ENCODE measurements at places on chromosomes 1 and 21.
A peak's percentile ranks its signal among the peaks of the same experiment; 100 is the strongest.

- DNase-seq: peak; percentile 67
Measured at GRCh38 chr1:20402585-20403422, 83.2 kb downstream of the CAMK2N1 start.

DNA sequence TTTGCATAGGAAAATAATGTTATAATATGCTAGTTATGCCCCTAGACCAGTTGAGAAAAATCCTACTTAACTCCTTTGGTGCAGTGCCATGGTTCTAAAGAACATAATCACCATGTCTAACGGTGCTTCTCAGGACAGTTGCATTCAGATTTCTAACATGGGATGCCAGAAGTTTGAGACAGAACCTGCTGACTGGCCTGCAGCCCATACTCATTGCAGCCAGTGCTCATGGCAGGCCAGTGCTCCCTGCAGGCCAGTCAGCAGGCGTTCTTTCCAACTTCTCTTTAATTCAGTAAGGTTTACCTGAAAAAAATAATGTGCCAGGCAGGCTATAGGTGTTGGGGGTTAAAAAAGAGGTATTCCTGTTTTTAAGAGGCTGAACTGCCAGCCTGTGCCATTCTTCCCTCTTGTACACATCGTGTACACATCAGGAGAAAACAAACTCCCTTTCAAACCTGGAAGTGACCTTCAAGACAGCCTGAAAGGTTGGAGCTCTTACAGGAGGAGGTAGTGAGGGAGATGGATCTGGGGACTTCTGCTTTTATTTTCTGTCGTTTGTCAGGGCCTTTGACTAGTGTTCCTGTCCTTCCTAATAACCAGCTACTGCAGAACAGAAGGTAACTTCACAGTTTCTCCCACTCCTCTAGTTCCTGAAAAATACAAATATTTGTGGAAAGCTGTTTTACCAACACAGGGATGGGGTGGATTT is 146.0 kb upstream of the MAGI3 start:
- DNase-seq: no peak

- DNase-seq: no peak
Measured at GRCh38 chr1:28855046-28855445, 43.1 kb downstream of the OPRD1 start.

DNA sequence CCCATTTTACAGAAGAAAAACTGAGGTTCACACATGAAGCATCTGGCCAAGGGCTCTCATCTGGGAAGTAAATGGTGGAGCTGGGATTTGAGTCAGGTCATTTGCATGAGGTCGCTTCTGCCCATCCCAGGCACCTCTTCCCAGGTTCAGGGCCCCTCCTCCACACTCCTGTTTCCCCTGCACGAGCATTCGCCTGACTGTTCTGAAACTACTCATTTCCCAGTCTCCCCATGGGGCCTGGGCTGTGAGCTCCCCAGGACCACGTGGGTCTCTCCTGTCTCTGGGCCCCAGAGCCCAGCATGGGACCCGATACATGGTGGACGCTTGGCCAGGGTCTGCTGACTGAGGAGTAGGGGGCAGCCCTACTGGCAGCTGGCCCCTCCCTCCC is 360.8 kb downstream of the MATN1 start:
- DNase-seq: no peak

- DNase-seq: no peak
Measured at GRCh38 chr1:167434306-167434705, 84.0 kb downstream of the CD247 start.

DNA sequence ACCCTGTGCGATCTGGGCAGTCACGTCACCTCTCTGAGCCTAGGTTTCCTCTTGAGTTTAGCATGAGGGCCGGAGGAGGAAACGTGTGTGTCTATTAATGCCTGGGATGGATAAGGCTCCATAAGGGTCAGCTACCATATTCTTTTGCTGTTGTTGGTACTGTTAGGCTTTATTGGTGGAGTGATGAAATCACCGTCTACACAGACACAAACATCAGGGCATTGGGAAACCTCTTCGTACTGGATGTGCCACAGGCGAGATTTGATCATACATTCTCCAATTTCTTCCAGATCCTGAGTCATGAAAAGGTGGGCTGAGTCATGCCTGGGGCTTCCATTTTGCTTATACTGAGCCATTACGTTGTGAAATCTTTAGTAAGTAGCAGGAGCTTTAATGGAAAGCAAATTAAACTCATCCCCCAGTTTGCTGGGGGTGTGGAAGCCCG is 24.9 kb upstream of the GRHL3 start:
- DNase-seq: no peak

DNA sequence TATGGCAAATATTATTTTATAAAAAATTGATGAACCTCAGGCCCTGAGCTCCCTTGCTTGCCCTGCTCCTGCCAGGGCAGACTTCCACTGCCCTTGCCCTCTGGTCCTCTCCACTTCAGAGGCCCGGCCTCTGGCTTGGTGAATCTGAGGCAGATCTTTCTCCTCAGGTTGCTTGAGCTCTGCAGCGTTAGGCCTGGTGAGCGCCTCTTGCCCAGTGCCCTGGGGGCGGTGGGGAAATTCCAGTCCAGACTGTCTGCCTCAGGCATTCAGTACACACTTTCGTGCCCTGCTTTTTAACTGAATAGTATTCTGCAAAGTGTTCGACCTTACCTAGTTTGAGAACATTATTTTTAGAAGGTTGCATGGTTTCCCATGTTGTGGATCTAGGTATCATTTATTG is 98.2 kb downstream of the PCBP3 start:
- no peak for DNase-seq

DNA sequence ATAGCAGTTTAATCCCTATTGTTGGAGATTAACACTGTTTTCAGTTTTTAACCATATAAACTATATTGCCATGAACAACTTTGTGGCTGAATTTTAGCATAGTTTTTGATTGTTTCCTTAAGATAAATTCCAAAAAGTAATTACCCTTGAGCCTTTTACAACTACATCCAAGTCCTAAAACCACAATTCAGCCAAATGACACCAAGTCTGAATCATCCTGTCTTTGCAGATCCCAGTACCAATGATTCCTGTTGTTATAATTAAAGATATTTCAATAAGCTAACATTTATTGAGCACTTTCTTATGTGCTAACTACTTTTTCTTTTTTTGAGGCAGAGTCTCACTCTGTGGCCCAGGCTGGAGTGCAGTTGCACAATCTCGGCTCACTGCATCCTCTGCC is 35.6 kb downstream of the IL23R start:
- DNase-seq: no peak

GRCh38 chr1:167878372-167879160 is 35.4 kb downstream of the ADCY10 start:
- DNase-seq: no peak

DNA sequence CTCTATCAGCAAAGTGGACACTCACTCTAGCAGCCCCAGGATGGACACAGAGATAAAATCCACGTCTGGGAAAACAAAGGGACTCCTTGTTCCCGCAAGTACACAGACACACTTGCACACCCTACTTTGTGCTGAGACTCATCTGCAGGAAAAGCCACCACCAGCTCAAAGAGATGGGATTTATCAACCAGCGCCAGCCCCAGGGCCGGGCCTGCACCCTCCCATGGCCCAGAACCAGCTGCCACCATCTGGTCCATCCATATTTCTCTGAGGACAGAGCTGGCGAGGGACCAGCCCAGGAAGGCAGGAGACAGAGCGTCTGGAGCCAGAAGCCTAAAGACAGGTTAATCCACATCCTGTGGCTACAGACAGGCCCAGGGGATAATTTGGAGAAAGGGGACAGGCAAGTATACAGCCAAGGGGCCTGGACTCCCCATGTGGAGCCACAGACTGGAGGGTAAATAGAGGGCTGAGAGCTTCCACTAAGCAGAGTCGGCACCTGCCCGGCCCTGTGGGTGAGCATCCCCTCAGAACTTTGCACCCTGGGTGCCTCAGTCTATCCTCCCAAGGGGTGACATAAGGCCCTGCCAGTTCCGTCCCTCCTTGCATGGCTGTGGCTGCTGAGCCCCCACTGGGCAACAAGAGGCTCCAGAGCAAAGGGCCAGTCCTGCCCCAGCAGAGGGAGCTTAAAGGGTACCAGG is 233.9 kb downstream of the PTPRU start:
- DNase-seq: no peak

GRCh38 chr1:51927029-51927428 is 48.5 kb upstream of the NRDC start:
- no peak for DNase-seq

- no peak for DNase-seq
Measured at GRCh38 chr21:31555741-31556191, 103.7 kb upstream of the SOD1 start.

- DNase-seq: peak; percentile 60
Measured at GRCh38 chr21:45034556-45035476, 39.6 kb upstream of the ADARB1 start.

DNA sequence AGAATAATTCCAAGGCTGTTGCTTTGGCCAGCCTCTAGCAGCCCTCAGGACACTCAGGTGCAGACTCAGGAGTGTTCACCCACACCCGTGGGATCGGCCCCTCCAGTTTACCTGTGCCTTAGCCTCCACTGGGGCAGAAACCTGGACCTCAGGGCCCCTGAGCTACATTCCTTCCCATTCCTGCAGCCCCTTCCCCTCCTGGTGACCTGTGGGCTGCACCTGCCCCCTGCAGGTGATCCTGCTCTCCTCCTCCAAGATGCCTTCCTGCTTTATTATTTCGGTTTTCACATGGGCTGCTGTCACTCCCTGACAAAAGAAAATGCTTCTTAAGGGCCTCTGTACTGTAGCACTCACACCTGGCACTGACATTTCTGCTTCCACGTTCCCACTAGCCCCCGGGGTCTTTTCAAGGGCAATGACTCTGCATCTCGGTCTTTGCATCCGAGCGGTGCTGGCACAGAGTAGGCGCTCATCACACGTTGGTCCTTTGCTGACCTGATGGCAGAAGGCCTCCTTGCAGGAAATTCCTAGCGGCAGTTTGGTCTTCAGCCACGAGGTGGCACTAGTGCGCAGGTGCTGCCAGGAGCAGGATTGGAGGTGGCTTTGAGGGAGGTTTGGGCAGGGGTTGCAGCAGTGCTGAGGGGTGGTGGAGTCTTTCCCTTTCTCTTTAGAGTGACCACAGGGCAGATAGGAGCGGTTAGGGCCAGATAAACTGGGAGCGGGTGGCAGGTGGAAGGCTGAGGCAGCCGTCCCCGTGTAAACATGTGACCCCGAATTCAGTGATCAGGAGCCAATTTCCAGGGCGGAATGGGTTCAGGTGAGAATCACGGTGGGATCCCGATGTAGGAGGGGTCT is 25.3 kb upstream of the ETV3 start:
- DNase-seq: no peak

GRCh38 chr1:145918144-145918991 is at the start of gene PEX11B:
Gene PEX11B (minus strand): TSS chr1:145918717. CDS start chr1:145918688, 29 bp downstream.
- no peak for DNase-seq

DNA sequence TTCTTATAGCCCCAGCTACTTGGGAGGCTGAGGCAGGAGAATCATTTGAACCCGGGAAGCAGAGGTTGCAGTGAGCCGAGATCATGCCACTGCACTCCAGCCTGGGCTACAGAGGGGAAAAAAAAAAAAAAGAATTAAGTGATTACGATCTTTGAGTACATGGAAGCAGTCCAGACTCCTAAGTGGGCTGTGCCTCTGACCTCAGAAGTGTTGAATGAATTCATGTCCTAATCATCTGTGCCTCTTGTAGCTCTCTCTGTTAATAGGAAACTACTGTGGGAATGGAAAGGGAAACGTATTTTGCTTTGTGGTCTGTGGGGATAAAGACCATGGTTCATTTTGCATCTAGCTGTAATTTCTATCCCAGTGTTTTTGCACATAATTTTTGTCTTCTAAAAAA is 8.4 kb upstream of the IVNS1ABP start:
- no peak for DNase-seq

GRCh38 chr1:54199765-54200518 is at the start of the genes CYB5RL and MRPL37:
Gene CYB5RL (minus strand): TSS chr1:54200030. CDS start chr1:54195616, 4,414 bp downstream.
Gene MRPL37 (plus strand): TSS chr1:54200167. CDS start chr1:54200244, 77 bp downstream.
- no peak for DNase-seq

- DNase-seq: no peak
Measured at GRCh38 chr1:209497729-209498128, 85.8 kb upstream of the CAMK1G start.

DNA sequence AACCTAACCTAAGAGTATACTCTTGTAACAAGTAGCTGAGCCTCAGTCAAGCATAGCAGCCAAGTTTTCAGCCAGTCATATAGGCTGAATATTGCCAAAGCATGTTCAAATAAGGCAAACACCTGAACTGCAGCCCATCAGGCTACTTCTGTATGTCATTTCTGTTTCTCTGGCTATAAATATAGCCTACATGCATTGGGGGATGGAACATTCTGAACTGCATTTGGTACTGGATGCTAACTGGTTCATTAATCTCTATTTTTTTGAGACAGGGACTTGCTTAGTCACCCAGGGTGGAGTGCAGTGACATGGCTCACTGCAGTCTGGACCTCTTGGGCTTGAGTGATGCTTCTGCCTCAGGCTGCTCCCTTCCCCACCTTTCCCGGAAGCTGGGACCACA is 37.3 kb downstream of the MAST2 start:
- DNase-seq: no peak

GRCh38 chr1:234675572-234675971 is 65.6 kb upstream of the IRF2BP2 start:
- DNase-seq: no peak
